ENCODE measurements at places on chromosomes 1 and 21.

DNA sequence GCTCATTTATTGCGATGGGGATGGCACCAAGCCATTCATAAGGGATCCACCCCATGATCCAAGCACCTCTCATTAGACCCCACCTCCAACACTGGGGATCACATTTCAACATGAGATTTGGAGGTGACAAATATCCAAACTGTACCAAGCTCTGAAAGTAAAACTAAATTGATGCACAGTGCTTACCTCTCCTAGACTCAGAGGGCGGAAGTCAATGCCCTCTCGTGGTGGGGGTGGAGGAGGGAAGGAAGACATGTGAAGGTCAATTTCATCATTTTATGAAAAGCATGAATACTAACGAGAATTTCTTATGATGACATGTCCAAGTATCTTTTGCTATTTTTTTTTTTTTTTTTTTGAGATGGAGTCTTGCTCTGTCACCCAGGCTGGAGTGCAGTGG is 120.0 kb downstream of the PGBD5 start:
- DNase-seq, result no peak

DNA sequence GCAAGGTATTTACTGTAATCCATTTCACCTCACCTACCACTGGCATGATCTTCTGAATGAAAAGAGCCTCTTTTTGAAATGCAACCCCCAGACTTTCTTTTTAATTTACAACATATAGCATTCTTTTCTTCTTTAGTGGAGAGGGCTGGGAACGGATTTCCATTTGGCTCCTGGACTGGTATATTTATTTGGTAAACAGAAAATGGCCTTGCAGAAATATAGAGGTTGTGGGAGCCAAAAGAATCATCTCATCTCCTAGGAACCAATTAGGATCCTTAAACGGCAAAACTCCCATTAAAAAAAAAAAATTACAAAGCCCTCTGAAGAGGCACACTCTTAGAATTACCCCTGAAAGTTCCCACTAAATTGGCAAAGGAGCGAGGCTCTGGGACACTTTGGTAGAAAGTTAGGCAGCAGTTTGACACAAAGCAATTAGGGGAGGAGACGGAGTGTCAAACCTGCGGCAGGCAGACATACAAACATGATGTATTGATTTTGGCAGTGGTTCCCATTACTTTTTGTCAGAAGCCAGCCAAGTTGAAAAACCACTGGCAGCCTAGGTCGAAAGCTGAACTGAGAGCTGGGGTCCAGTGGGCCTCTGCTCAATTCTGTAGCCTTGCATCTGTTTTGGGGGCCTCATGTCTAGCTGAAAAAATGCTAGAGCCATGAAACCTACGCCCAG is 135.1 kb upstream of the MAGI3 start:
- DNase-seq, result no peak

DNA sequence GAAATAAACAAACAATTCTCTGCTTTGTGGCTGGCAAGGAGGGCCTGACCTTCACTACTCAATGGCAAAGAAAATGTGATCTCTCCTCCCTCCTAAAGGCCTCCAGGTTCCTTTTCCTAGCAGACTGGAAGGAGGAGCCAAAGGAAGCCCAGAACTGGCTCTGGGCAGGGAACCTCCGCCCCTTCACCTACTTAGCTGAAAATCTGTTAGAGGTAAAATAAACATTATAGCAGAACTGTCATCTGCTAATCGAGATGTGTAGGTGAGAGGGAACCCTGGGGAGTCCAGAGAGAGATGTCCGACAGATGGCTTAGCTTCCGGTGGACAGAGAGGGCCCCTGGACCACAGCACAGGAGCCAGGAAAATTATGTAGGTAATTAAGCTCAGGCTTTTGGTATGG is 75.2 kb upstream of the KCNA3 start:
- DNase-seq, result no peak

DNA sequence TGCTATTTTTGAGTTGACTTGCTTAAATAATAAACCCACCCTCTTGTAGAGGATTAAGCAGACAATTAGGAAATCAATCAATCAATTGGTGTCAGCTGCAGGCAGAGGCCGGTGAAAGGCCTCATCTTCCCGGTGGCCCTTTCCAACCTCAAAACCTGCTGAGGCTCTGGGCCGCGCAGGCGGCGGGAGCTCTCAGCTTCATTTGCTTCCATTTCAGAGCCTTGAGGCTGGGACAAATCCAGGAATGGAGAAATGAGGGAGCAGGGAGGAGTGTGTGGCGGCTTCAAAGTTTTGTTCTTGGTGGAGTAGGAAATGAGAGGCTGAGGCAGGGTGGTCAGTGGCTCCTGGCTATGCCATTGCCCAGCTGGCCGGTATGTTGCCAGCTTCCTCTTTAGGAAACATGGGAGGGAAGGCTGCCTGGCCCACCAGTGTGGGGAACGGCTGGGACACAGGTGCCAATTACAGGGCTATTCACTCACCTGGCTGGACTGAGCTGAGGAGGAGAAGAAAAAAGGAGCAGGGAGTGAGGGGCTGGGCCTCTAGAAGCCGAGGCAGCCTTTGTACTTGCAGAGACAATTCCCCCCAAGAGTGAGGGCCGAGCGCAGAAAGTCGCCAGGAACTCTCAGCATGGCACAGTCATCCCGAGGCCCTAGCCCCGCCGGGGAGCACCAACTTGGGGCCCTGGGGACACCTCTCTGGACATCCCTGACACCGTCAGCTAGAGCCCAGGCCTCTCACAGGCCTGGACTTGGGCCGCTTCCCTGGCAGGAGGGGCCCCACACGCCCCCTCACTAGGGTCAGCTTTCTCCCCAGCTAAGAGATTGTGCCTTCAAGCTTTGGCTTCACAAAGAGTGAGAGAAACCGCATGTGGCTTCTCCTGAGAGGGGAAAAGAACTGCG is 4.4 kb downstream of the POU3F1 start:
- DNase-seq, result no peak

- no peak for DNase-seq
Observed at GRCh38 chr1:109241841-109242345, 7.4 kb upstream of the CELSR2 start.

DNA sequence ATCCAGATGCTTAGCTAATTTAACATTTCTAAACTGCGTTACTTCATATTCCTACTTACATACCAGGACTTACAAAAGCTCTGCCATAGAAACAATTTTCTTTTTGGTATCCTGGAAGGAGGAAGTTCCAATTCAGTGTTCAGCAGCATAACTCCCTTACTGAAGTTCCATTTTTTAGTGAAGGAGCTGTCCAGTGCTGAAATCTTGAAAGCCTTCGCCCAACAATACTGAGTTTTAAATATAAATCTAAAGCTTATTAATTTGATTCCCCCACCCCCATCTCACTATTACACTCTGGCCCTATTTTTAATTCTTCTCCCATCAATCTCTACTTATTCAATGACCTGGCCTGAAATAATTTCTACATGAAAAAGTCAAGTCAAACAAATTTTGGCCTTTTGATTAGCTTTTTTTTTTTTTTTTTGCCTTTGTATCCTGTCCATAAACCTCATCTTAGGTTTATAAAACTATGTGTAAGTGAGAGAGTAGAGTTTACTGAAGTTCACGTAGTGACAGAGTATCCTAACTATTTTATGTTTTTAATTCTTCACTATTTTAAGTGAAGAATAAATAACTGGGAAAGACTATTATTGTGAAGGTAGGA is 323.0 kb upstream of the PLD5 start:
- DNase-seq, result peak; percentile 23

GRCh38 chr21:41426676-41427404 is 801 bp downstream of the MX1 start:
- DNase-seq, result no peak

- DNase-seq, result peak; percentile 69
Observed at GRCh38 chr1:2555634-2556276, 416 bp upstream of the TNFRSF14 start.

GRCh38 chr1:69754521-69754920 is 186.8 kb downstream of the LRRC7 start:
- no peak for DNase-seq

DNA sequence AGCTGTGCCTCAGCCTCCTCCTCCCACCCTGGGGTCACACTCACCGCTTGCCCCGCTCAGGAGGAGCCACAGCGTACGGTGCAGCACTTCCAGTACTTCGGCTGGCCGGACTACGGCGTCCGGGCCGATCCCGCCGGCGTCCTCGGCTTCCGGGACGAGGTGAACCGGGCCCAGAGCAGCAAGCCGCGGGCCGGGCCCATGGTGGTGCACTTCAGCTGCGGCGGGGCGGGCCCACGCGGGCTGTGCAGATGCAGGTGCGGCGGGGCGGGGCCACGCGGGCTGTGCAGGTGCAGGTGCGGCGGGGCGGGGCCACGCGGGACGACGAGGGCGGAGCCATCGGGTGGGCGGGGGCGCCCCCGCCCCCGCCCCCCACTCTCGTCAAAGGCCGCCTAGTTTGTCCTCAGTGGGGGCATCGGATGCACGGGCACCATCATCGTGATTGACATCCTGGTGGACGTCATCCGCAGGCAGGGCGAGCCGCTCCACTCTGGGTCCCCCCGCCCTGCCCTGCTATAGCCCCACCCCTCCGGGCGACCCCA is 5.5 kb downstream of the RNF223 start:
- no peak for DNase-seq

- no peak for DNase-seq
Observed at GRCh38 chr1:165915932-165916348, 88.5 kb downstream of the UCK2 start.

All from Jurkat, Clone E6-1 (cell line).